Hematopoietic multipotent progenitor cell treated with erythropoietin and hydrocortisone succinate and interleukin-3 and kit ligand, for 8 days (in vitro differentiated cells): ENCODE measurements at places on chromosomes 16 and 17.
A peak's percentile ranks its signal among the peaks of the same experiment; 100 is the strongest.

DNA sequence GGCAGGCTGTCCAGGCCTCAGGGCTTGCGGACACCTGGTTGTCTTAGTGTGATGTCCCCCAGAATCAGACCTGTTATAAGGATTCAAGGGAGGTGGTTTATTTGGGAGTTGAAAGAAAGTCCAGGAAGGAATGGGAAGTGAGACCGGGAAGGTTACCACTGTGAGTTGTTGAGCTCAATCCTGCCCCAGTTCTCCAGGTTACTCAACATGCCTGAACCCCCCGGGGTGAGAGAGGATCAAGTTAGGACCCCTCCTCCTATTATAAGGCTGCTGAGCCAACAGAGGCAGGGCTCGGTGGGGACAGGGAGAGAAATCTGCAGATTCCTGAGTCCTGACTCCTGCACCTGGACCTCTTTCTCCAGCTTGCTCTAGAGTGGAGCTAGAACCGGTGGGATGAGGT, 86.4 kb downstream of the MRM1 start:
- DNase-seq, result no peak

GRCh38 chr17:67150826-67151225, 94.2 kb downstream of the HELZ start:
- no peak for DNase-seq

DNA sequence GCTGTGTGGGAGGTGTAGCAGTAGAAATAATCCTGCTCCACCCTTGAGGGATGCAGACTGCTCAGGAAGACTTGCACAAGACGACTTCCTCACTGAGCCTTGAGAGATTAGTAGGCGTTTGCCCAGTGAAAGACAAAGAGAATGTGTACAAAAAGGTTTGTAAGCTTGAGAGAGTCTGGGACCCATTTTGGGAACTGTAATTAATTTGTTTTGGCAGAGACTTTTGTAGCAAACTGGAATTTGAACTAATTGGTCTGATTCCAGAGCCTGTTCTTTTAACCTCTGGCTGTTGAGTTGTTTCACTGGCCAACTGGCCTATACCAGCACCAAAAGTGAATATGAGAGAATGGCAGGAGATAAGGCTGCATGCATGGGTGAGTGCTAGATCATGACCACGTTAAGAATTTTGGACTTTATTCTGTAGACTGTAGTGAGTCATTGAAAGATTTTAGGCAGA, 75.5 kb downstream of the AATF start:
- no peak for DNase-seq

DNA sequence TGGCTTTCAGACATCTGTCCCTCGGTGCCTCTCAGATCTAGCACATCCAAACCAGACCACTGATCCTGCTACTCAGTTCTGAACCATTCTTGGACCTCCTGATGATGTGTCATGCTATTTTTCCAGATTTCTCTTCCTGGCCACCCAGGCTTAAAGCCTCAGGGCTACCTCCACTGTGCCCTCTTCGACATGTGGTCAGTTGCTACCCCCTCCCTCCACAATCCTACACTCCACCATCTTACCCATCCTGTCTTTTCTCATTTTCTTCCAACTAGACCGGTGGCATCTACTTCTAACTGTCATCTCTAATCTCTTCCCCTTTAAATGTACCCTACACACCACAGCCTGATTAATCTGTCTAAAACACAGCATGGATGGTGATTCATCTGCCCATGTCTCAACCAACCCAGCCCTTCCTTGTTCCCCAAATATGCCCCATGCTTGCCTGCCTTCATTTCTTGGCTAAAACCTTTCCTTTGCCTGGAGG, 478.6 kb downstream of the SLC39A11 start:
- peak; percentile 61 for DNase-seq

GRCh38 chr16:28902909-28903308, 22.1 kb downstream of the RABEP2 start:
- no peak for DNase-seq

DNA sequence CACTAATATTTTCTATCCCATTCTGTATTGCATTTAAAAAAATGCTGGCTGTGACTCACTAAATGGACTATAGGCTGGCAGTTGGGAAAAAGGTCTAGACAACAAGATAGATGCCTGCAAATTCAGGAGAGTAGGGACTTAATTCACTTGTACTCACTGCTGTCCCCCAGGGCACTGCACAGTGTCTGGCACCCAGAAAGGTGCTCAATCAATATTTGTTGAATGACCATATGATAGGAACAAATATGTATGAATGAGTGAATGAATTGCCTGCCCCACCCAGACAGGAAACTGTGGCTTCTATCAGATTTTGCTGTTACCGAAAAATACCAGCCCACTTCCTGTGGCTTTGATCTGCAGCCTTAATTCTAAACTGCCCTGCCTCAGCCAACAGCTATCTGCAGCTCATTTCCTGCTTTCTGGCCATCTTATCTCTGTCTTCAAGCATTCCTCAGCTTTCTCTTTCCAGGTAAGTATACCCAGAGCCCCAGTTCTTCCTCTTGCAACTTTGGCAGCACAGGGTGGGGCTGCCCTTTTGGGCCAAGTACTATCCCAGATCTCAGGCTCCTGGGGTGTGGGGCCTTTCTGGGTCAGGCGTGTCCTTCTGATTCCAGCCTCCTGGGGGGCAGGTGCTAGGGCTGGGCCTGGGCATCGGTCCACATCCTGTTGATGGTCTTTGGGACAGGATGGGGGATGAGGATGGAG, 15.3 kb upstream of the TNS4 start:
- peak; percentile 89 for DNase-seq

- peak; percentile 48 for DNase-seq
These were observed 5.1 kb upstream of the CALCOCO2 start for GRCh38 chr17:48825446-48826381.

DNA sequence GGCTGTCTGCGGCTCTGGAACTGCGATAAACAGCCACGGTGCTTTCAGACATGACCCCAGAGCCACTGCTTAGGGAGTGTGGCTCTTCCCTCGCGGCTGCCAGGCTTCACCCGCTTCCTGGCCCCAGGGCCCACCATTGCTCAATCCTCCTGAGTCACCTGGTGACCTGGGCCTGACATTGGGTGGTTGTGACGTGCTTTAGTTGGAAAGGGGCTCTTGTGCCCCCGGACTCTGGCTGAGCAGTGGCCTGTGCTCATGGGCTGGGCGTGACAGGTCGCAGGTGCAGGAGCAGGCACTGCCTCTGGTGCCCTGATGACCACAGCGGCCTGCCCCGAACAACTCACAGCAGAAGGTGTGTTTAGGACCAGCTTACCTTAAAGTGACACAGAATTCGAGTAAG, 8.6 kb upstream of the NUDT16L1 start:
- DNase-seq, result no peak

GRCh38 chr16:50377001-50377400, 8.2 kb upstream of the BRD7 start:
- no peak for DNase-seq

DNA sequence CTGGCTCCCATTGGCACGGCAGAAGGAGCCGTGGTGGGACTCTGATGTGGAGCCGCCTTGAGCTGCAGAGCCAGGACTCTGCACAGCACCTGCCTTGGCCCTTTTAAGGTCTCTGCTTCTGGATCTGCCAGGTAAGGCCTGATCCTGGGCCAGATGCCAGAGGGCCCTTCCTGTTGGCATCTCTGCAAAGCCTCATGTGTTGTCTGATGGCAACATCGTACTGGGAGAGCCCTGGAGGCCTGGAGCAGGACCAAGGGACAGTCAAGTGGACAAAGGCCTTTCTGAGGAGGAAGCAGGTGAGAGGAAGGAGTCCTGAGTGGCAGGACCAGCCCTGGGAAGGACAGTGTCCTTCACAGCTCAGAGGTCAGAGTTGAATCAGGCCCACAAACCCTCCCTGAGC, 26.1 kb downstream of the SOCS1 start:
- no peak for DNase-seq

DNA sequence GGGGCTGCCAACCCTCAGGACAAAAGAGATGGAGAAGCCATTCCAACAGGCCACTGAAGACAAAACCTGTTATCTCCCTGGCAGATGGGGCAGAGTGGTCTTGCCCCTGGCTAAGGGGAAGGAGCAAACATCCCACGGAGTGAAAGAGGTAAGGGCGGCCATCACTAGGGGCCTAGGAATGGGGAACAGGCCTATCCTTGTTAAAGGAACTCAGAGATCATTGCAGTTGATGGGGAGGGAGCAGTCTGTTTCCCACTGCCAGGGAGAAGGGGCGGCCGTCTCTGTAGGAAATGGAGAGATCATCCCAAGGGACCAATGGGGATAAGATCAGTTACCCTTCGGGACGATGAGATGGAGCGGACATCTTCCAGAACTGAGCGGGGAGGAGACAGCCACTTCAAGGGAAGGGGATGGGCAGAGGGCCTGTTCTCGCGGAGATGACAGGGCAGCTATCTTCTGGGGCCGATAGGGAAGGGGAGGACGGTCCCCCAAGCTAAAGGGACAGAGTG, 581 bp upstream of the TMEM208 start:
- DNase-seq, result no peak
